ENCODE measurements at places on chromosomes 6 and 20.

GRCh38 chr6:137475103-137475502, 19.1 kb downstream of the OLIG3 start:
- DNase-seq = no peak

- no peak for DNase-seq
Observed at GRCh38 chr6:23339268-23339667, 769.9 kb downstream of the HDGFL1 start.

- DNase-seq = no peak
Observed at GRCh38 chr20:35359335-35359950, 52.3 kb downstream of the UQCC1 start.

- DNase-seq = no peak
Observed at GRCh38 chr6:14818422-14818884, 427.4 kb upstream of the JARID2 start.

GRCh38 chr6:89768324-89768723, 51.3 kb downstream of the MDN1 start:
- DNase-seq = no peak

DNA sequence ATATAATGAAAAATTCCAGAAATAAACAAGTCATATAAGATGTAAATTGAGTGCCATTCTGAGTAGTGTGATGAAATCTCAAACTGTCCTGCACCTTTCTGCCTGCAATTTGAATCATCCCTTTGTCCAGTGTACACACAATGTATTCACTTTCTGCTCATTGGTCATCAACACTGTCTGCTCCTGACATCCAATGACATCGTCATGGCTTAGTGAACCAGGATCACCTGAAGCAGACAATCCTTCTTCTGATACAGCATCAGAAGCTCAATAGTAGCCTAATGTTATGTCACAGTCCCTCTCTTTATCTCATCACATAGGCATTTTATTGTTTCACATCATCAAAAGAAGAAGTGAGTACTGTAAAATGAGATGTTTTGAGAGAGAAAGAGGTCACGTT, 366.3 kb downstream of the RFPL4B start:
- DNase-seq = no peak

DNA sequence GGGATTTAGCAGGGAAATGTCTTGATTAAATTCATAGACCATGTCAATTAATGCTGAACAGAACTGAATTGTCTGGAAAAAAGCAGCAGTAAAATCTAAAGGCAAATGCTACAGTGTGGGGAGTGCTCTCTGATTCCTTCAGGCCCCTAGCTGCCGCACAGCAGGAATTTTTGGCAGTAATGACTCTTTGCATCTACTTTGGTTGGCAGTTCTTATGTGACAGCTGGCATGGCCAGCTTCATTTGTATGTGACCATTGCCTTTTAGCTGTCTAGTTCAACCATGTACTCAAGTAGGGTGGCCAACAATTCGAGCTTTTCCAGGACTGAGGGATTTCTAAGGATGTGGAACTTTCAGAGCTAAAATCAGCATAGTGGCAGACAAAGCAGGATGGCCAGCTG, 499.1 kb upstream of the MAN1A1 start:
- no peak for DNase-seq

DNA sequence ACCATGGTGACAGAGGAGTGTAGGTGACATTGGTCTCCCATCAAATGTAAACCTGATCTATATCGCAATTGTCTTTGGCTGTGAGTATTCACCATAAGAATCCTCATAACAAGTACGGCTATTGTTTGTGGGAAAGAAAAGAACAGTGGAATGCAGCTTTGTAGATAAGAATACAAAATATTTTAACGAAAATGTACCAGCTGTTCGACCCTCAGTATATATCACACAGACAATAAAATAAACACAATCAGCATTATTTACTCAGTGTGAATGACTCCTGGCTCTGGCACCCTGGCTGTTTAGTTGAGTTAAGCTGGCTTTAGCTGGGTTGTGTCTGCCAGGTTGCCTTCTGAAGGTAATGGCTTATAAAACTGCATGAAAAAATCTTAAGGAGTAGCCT, 43.4 kb downstream of the SNRNP48 start:
- DNase-seq = no peak

- no peak for DNase-seq
Observed at GRCh38 chr6:163974322-163974721, 559.8 kb downstream of the QKI start.

- no peak for DNase-seq
Observed at GRCh38 chr6:33850869-33851541, 47.2 kb upstream of the MLN start.

GRCh38 chr6:13794184-13794583, 20.2 kb downstream of the MCUR1 start:
- no peak for DNase-seq

GRCh38 chr6:142679907-142680700, 264.9 kb downstream of the HIVEP2 start:
- no peak for DNase-seq

- DNase-seq = no peak
Observed at GRCh38 chr6:36478051-36478526, 35.3 kb downstream of the KCTD20 start.

GRCh38 chr6:75788894-75789293, 39.9 kb downstream of the MYO6 start:
- no peak for DNase-seq

- DNase-seq = no peak
Observed at GRCh38 chr20:37958856-37959520, 56.1 kb downstream of the VSTM2L start.

Data from left renal cortex interstitium (tissue), 4 donors.